Kidney epithelial cell (primary cell): ENCODE measurements at places on chromosomes 16 and 17.
A peak's percentile ranks its signal among the peaks of the same experiment; 100 is the strongest.

DNA sequence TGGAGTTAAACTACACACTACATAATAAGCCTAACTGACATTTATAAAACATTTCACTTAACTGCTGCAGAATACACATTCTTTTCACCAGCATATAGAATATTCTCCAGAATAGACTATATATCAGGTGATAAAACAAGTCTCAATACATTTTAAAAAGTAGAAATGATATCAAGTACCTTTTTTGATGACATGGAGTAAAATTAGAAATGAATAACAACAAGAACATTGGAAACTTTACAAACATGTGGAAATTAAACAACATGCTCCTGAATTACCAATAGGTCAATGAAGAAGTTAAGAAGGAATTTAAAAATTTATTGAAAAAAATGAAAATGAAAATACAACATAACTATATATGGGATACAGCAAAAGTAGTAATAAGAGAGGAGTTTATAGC lies 47.5 kb upstream of the CES5A start:
- no peak for DNase-seq

GRCh38 chr16:88007321-88007731 lies 56.1 kb downstream of the BANP start:
- DNase-seq = no peak

- DNase-seq = peak; percentile 86
Measured at GRCh38 chr17:1516388-1517161, at the start of gene INPP5K. Gene INPP5K, minus strand, starts transcription at chr17:1516612. Its CDS starts 113 bp downstream, at chr17:1516499.

GRCh38 chr17:32484041-32484461 lies 2.7 kb upstream of the CDK5R1 start:
- DNase-seq = no peak

- DNase-seq = no peak
Measured at GRCh38 chr16:64096689-64097088, 1025.2 kb downstream of the CDH11 start.

DNA sequence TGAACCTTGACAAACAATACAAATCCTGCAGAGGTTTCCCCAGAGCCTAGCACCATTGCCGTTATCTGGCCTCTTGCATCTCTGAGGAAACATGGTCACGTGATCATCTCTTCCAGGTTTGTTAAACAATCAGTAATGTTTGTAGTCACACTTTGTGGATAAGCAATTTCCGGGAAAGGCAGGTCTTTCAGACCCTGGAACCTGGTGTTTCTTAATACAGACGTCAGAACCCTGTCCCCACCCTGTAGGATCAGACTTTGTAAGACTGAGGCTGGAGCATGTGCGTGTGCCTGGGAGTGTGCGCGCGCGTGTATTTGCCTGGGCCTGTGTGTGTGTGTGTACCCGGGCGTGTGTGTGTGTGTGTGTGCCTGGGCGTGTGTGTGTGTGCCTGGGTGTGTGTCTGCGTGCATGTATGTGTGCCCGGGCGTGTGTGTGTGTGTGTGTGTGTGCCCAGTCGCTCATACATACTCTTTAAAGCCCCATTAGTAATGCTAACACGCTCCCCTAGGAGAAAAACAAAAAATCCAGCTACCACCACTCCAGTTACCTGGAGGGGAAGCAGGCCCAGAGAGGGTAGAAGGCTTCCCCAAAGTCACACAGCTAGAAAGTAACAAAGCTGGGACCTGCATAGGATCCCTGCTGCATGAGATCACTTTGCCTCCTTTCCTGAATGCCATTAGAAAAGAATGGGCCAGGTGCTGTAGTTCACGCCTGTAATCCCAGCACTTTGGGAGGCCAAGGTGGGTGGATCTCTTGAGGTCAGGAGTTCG lies 5.3 kb downstream of the CTNS start:
- no peak for DNase-seq

- no peak for DNase-seq
Measured at GRCh38 chr16:85851034-85851785, 47.8 kb upstream of the IRF8 start.

DNA sequence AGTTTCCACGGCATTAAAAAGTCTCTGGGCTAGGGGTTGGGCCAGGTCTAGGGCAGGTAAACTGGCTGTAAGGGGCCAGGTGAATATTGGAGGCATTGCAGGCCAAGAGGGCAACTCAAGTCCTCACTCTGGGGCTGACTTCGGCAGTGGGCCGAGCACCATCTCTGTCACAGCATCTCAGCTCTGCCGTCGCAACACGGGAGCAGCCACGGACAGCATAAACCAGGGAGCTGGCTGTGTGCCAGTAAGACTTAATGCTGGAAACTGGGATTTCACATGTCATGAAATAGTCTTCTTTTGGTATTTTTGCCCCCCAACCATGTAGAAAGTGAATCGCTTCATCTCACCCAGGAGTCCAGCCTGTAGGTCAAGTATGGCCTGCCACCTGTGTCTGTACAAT lies 12.6 kb upstream of the LGALS9 start:
- no peak for DNase-seq

DNA sequence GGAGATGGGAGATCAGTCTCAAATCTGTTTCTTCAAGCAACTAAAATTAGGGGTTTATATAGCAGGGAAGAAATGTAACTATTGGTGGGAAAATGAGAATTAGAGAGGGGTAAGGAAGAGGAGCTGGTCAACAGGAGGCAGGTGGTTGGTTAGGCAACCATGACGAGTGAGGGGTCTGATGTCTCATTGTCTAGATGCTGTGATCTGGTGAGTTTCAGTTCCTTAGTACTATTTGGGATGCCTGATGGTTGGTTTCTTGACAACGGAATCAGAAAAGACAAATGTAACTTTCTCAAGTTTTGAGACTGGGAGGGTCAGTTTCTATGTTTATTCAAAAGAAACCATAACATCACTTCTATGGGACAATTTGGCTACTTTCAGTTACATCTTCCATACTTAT lies 415.3 kb upstream of the C16orf82 start:
- no peak for DNase-seq

DNA sequence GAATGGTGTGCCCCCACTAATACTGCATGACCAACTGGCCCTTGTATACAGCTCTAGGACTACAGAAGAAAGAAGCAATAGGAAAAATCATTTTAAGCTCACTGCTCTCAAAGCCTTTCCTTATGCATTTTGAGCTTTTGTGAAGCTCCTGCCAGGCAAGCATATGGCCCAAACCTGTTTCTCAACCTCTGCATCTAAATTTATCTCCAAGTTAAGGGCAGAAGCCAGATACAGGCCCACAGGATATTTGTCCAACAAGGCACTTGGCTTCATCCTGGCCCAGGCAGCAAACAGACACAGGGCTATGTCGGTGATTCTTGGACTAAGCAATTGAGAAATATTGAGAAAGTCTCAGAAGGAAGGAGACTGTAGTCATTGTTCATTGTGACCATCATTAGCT lies 43.9 kb downstream of the CCT6B start:
- DNase-seq = no peak

DNA sequence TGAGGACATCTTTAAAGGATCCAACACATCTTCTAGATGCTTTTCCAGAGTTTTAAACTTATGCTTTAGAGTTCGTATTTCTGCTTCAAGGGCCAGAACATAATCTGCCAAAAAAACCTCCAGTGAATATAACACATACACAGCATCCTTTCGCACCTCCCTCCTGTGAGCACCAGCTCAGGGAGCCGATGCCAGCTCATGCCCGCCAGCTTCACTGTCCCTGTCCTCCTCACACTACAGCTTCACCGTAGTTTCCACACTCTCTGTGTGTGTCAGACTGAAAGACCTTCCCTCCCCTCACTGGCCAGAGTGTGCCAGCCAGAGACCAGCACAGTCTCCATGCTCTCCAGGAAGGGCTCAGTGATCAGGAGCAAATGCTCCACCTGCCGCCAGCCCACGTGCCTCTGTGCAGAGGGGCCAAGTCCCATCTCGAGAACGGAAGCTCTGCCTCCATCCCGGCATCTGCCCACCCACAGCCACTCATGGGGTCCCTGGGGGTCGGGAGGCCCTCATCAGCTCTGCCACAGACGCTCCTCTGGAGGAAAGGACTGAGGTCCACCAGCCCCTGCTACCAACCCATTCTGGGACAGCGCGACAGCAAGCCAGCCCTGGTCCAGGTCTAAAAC lies 40.8 kb downstream of the CCDC57 start:
- DNase-seq = no peak

DNA sequence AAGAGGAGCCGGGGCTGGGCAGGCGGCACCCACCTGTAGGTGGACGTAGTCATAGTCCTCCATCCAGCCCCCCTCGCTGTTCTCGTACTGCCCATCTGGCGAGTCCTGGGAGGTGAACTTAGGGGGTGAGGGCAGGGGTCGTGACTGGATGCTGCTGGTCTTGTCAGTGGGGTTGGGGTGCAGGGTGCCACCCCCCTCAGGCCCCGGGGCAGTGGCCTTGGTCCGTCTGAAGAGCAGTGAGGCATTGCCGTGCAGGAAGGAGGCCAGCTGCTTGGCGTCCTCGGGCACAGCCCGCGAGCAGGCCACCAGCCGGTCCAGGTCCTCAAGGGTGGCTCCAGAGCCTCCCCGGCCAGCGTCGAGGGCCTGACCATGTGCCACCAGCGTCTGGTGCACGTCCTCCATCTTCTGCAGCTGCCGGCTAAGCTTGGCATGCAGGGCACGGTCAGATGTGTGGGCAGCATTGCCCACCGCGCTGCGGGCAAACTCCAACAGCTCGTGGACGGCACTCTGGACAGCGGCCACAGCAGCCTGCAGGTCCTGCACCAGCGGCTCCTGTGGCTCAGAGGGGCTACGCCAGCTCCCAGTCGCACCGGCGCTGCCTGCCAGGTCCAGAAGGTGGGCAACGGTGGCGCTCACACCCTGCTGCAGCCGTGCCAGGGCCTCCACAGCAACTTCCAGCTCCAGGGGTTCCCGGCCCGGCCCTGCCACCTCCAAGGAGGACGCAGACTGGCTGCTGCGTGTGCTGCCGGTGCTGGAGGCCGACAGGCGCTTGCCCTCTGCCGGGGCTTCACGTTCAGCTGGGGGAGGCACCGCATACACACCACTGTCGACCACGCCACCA lies 16.3 kb downstream of the CTRB1 start:
- DNase-seq = no peak

- no peak for DNase-seq
Measured at GRCh38 chr17:50099003-50099402, 3.9 kb downstream of the PDK2 start.

- no peak for DNase-seq
Measured at GRCh38 chr16:28924399-28924761, 658 bp downstream of the RABEP2 start.

DNA sequence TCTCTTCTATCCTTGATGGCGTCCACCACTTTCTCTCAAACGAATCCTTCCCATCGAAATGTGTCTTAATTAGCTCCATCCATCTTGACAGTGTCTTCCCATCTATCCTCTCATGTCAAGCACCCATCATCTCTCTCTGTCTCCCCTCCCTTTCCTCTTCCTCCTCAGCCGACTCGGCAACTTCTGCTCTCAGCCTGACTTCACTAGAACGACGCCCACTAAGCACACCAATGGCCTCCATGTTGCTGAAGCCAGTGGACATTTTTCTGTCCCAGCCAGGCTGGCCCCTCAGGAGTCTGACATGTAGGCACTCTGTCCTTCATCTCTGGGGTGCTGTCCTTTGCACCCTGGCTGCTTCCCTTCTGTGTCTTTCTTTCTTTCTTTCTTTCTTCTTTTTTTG lies 2.5 kb upstream of the SPATA20 start:
- no peak for DNase-seq

GRCh38 chr17:13200671-13201070 lies 182.8 kb upstream of the ELAC2 start:
- no peak for DNase-seq

GRCh38 chr16:28301620-28302019 lies 9.3 kb downstream of the SBK1 start:
- DNase-seq = no peak

DNA sequence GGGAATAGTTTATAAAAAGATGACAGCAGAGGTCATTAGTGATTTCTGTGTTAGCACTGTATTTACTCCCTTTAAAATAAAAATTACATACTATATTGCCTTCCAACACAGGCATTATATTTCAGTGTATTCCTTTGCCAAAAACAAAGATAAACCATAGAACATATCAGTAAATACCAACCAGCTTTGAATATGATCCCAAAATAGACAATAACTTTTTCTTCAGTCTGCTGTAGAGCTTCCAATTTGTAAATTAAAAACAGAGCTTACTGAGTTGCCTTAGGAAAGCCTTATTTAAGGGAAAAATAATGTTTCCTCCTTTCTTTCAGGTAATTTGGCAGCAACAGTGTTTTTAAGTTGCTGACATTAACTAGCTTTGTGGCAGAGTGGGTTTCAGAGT lies 352.1 kb upstream of the TBX2 start:
- DNase-seq = no peak

DNA sequence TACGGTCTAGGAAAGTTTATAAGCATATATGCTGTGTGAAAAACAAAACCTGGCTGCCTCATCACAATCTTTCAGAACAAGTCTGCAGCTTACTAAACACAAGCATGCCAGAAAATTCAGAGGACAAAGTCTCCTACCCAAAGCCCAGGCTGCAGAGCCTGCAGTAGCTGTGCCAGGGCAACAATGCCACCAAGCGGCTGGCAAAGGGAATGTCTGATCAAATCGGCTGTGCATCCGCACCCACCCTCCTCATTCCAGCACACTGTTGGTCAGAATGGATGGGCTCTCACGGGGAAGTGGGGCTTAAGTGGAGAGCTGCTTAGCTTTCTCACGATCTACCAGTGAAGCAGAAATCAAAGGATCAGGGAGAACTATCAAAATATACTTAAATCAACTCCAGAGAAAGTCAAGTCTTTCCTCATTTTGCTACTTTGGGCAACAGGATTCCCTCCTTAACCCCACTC lies 73.5 kb downstream of the CYTH1 start:
- peak; percentile 56 for DNase-seq

- DNase-seq = no peak
Measured at GRCh38 chr16:84024854-84025253, 17.7 kb downstream of the SLC38A8 start.

DNA sequence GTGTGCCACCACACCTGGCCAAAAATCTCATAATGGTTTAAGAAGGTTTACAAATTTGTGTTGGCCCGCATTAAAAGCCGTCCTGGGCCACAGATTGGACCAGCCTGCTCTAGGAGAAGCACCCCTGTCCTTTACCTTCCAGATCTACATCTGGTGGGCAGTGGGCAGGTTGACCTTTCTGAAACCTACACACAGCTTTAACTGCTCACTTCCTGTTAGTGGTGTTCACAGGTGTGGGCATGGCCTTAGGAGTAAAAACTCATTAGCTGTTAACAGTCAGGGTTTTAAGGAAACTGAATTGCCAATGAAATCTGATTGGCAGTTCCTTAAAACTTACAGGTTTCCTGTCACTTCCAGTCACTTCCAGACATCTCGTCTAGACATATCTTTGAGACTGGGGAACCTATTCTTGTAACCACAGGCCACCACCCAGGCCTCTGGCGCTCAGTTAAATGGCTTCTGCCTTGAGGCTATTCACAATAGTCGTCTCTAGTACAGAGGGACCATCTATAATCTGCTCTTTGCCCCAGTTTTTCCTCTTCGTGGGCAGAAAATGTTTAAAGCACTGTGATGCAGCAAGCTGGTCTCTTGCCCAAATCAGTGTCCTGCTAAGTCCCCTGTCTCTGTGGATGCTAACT lies 29.3 kb downstream of the GNGT2 start:
- DNase-seq = no peak

DNA sequence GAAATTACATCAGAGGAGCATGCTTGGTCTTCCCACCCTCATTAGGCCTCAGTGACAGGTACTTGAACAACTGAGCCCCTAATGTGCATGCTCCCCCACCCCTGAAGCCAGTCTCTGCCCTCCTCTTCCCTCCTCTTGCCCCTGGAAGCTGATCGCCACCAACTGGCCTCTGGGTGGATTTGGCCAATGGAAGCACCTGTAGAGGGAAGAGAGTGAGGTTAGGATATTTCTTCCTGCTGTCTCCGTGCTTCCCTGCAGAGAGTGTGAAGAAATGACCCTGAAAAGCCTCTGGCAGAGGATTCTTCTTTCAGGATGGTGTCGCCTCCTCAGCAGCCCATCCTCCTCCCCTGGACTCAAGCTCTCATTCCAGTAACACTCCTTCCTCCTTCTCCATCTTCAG lies 5.9 kb upstream of the CBLN1 start:
- DNase-seq = no peak
